ENCODE measurements at places on chromosomes 5 and 9.
A peak's percentile ranks its signal among the peaks of the same experiment; 100 is the strongest.

- no peak for DNase-seq
Observed at GRCh38 chr9:6575324-6576034, 70.0 kb downstream of the GLDC start.

GRCh38 chr5:139482050-139482889 is at the start of gene STING1:
STING1 (minus strand) TSS chr5:139482758; CDS start chr5:139481704, 1,054 bp downstream.
- no peak for DNase-seq

DNA sequence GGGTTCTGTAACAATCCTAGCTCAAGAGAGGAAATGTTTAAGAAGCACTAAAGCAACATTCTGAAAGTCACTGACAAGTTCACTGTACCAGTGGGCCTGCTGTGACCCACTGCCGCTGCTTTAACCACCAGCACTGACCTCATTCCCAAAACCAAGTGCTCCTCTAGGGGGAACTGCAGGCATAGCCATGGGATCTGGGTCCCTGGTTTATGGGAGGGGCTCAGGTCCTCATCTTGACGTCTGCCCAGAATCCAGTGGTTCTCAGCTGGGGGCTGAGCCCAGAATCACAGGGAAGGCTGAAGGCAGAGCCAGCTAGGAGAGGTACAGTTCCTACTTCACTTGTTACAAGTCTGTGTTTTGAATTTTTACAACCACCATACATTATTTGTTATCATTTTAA is 36.1 kb upstream of the SLC2A8 start:
- DNase-seq: no peak

- DNase-seq: no peak
Observed at GRCh38 chr5:62149879-62150278, 156.1 kb upstream of the KIF2A start.

- no peak for DNase-seq
Observed at GRCh38 chr5:57537811-57538210, 55.2 kb upstream of the ACTBL2 start.

- DNase-seq: no peak
Observed at GRCh38 chr9:5500441-5501235, 9.7 kb upstream of the PDCD1LG2 start.

- DNase-seq: no peak
Observed at GRCh38 chr5:351921-352245, 30.4 kb downstream of the AHRR start.

- no peak for DNase-seq
Observed at GRCh38 chr5:74839229-74839628, 27.0 kb downstream of the FAM169A start.

- no peak for DNase-seq
Observed at GRCh38 chr5:127316011-127316410, 25.4 kb downstream of the MEGF10 start.

GRCh38 chr5:179836225-179837019 is 15.7 kb downstream of the SQSTM1 start:
- peak; percentile 36 for DNase-seq

DNA sequence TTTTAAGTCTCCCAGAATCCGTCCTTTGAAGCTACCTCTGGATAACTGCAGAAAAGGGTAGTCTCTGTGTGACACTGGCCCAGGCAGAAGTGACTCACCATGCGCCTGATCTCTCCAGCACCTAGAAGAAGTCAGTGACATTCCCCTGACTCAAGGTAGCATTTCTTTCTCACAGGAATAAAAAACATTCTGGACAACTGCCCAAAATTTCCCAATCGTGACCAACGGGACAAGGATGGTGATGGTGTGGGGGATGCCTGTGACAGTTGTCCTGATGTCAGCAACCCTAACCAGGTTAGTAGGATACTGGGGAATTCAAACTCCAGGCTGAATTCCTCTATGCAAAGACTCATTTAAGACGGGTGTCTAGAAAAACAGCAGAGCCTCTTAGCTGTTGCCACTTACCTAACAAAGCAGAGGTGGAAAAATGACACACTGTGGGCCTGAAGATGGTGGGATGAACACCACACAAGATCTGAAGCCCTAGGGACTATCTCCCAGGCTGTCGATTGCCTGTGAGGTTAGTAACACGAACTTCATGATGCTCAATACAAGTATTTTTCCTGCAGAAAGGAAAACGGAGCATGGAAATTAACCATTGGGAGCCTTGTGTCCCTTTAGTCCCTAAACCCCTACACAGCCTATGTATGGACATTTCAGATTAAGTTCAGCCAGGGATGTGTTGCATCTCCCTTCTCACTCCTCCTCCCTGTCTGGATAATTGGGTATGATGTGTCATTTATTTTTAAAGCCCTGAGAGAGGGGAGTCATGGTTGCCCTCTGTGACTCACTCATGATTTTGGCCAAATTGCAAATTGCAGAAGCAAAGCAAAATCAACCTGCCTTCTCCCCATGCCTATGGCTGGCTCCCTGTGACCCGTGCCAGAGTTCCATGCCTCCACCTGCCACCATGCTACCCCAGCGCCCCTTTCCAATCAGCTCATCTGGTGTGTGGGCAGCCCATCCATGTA is 37.2 kb downstream of the THBS4 start:
- no peak for DNase-seq

DNA sequence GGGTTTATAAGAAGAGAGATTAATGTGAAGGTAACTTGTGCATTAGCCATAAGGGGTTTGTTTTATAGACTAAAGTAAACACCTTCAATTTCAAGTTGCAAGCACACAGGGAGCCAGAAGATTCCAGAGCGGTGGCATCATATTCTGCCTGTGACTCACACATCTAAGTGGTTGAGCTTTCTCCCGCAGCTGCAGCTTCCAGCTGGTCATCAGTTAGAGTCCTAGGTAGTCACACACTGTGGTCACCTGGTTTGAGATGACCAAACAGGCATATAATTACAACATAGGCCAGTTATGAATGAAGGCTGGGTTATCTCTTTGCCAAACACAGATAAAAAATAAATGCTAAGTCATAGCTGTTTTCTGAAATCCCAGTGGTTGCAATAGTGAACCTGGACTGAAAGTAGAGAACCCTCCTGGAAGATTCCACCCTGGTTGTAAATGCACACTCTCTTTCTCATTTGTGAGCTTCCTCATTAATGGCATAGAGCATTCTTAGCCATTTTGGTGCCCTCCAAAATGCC is 171.3 kb downstream of the GDNF start:
- no peak for DNase-seq

GRCh38 chr9:133257465-133257956 is 17.5 kb downstream of the ABO start:
- no peak for DNase-seq

GRCh38 chr5:132566657-132567056 is 9.9 kb downstream of the RAD50 start:
- no peak for DNase-seq

GRCh38 chr9:89313842-89314241 is 2.8 kb downstream of the CKS2 start:
- DNase-seq: no peak

- DNase-seq: no peak
Observed at GRCh38 chr5:149282027-149282965, 10.6 kb downstream of the AFAP1L1 start.

- DNase-seq: no peak
Observed at GRCh38 chr5:140020601-140021177, 22.4 kb downstream of the NRG2 start.

DNA sequence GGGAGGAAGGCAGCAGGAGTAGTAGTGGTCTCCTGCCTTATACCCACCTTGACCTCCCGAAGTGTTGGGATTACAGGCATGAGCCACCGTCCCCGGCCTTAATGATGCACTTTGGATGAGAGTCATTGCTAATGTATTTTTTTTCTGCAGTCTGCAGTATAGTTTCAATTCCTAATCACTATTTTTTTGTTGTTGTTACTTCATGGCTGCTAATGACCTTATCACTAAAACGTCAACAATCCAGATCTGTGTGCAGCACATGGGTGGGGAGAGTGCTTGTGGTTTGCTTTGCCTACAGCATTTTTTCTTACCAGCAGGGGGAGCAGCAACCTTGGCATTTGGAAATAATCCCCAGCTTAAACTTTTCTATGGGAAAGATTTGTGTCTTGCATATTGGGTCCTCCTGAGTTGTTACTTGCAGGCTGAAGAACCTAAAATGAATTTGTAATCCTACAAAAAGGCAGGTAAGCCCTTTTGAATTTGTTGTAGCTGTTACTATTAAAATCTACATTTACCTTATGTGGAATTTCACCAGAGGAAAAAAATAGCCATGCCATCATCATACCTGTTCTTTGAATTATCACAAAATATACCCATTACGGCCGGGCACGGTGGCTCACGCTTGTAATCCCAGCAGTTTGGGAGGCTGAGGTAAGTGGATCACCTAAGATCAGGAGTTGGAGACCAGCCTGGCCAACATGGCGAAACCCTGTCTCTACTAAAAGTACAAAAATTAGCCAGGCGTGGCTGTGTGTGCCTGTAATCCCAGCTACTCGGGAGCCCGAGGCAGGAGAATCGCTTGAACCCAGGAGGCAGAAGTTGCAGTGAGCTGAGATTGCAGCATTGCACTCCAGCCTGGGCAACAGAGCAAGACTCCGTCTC is 6.3 kb upstream of the MED7 start:
- peak; percentile 32 for DNase-seq

DNA sequence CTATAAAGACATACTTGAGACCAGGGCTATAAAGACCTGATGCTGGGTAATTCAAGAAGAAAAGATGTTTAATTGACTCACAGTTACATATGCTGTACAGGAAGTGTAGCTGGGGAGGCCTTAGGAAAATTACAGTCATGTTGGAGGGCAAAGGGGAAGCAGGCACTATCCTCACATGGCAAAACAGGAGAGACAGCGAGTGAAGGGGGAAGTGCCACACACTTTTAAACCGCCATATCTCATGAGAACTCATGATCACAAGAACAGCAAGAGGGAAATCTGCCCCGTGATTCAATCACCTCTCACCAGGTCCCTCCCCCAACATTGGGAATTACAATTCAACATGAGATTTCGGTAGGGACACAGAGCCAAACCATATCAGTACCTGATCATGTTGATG is 89.9 kb upstream of the ADAMTSL1 start:
- DNase-seq: no peak

DNA sequence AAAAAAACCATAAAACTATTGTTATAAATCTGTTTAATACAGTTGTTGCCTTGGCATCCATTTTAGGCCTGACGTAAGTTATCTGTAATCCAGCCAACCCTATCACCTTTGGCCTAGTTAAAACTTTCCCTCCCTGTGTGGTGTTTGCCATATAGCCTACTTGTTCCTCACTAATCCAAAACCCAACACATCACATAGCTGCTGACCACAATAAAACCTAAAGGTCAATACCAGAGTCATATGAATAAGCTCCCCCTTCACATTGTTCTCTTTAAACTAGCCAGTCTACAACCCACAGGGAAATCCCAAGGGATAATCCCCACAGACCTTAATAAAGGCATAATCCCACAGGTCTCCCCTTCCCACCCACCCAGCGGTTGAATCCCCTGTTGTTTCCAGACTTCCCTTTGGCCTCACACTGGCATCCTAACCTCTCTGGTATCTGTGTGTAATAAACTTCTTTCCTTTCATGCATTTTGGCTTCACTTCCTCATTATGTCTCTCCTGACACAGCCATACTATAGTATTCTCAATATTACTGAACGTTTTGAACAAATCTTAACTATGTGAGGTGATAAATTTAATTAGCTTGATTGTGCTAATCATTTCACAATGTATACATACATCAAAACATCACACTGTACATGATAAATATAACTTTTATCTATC is 50.8 kb downstream of the DTWD2 start:
- no peak for DNase-seq

DNA sequence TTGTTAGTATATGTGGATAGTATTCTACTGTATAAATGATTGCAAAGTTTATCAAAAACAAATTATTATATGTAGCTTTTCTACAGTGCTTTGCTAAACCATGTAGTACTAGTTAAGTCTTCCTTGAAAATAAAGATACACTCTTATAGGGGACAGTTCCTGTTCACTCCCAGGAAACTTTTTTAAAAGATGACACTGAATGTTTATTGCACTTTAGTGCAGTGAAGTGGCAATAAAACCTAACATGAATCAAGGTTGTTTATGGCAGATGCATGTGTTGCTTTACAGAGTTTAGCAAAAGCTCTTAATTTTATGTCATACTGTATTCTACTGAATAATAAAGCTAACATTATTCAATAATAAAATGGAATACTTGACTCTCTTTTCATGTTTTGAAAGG is 51.7 kb downstream of the GABRA1 start:
- no peak for DNase-seq

DNA sequence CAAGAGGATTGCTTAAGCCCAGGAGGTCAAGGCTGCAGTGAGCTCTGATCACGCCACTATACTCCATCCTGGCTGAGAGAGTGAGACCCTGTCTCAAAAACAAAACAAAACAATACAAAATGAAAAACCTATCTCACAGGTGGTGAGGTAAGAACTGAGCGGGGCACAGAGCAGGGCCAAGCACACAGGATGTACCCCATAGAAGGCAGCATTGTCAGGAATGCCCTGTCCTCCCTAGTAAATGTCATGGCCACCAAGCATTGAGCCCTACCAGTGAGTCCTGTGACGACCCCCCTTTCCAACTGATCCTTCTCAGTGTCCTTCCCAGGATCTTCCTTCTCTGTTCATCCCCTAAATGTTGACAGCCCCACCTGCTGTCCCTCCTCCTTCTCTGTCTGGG is 44.6 kb upstream of the ALDH1B1 start:
- DNase-seq: no peak

- no peak for DNase-seq
Observed at GRCh38 chr9:127446713-127447415, 4.3 kb downstream of the RPL12 start.

DNA sequence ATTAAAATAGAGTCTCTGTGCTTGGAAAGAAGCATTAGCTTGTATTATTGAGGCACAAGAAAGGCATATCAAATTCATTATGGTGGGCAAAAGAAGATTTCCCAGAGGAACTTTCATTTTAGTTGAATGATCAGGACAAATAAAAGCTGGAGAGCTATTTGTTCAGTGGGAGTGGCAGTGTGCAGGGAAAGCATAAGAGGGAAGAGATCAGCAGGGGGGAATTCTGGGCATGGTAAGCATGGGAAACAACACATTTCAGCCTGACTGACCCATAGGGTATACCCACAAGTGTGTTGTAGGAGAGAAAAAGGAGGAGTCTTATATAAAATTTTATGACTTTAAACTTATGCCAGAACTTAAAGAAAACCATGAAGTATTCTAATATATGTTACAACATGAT is 167.7 kb upstream of the RASA1 start:
- DNase-seq: no peak

DNA sequence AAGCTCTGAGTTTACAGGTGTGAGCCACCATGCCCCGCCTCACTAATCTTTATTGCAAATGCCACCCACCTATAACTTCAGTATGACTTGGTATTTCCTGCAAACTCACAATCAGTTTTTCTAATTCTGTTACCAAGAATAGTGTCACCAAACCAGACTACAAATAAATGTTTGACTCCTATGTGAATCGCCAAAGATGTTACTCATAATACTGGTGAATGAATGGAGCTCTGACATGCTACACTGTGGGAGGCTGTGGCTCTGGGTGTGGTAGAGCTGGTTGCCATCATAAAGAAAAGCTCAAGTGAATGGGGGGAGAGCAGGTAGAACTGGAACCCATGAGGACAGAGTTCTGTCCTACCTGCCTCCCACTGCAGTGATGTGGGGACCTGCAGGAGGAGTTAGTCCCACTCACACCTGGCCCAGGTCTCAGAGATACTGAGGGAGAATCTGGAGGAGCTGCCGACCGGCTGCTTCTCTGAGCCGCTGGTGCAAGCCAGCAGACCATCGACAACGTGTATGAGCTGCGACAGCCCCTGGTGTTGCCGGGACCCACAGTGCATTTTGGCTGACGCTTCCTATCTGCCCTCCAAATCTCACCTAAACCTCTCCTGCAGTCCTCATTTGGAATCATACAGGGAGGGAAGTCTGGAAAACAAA is 95.7 kb downstream of the ENTREP1 start:
- no peak for DNase-seq

- DNase-seq: no peak
Observed at GRCh38 chr9:136268735-136269134, 23.1 kb upstream of the QSOX2 start.

- DNase-seq: no peak
Observed at GRCh38 chr9:98011122-98011521, 28.0 kb downstream of the ANP32B start.

Data from activated naive CD4-positive, alpha-beta T cell (primary cell).